ENCODE measurements at places on chromosomes 1 and 21. TPM values are rescaled to one million over a fixed set of nuclear protein-coding genes. Genes with fewer than 3 reads are reported as not detected.

The AMY1B gene
- not detected for total RNA-seq

The GNG4 gene
- total RNA-seq = not detected

The GUCA2A gene
- total RNA-seq = not detected

The BTBD8 gene
- 7.2 TPM for total RNA-seq

The LCE1E gene
- total RNA-seq = not detected

The CELSR2 gene
- 1.3 TPM for total RNA-seq

The COL8A2 gene
- 11.1 TPM for total RNA-seq

The SMIM1 gene
- total RNA-seq = 1.3 TPM

The ACP6 gene
- total RNA-seq = 19.7 TPM

The EPS8L3 gene
- not detected for total RNA-seq

The KRTAP19-5 gene
- total RNA-seq = not detected

The S100A9 gene
- total RNA-seq = 329 TPM

The THEM5 gene
- total RNA-seq = not detected

The B3GALT6 gene
- total RNA-seq = 14.4 TPM

The S100A2 gene
- total RNA-seq = 0.33 TPM

The CGN gene
- total RNA-seq = 13.4 TPM

The HTR6 gene
- not detected for total RNA-seq

The C1orf141 gene
- total RNA-seq = not detected

The CADM3 gene
- total RNA-seq = 22.6 TPM

The TTC39A gene
- 0.96 TPM for total RNA-seq

The DPM3 gene
- 69.4 TPM for total RNA-seq

The PCBP3 gene
- 4.6 TPM for total RNA-seq

The ASAP3 gene
- total RNA-seq = 54.9 TPM

The CHIA gene
- total RNA-seq = not detected

The TMEM61 gene
- 7.5 TPM for total RNA-seq

The FLG2 gene
- total RNA-seq = not detected

Data from breast epithelium (tissue), 4 donors.